ENCODE measurements at places on chromosomes 5 and 9.

DNA sequence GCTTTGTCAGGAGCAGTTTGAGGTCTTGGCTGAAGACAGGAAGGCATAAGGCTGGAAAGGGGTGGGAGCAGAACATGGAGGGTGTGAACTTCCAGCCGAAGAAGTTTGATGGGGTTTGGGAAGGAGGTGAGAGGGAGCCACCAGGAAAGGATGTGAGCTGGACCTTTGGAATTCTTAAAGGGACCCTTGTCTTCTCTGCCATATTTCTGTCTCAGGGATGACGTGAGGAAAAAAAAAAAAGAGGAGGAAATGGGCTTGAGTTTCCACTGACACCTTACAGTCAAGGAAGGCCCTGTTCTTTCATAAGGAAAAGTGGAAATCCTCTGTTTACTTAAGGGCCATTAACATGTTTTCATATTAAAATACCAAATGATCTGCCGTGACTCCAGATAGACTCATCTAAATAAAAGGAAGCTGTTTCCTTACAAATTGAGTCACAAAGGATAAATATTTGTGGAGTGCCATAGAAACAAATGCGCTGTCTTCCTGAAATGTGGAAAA, 132.1 kb downstream of the PALM2AKAP2 start:
- DNase-seq = no peak

DNA sequence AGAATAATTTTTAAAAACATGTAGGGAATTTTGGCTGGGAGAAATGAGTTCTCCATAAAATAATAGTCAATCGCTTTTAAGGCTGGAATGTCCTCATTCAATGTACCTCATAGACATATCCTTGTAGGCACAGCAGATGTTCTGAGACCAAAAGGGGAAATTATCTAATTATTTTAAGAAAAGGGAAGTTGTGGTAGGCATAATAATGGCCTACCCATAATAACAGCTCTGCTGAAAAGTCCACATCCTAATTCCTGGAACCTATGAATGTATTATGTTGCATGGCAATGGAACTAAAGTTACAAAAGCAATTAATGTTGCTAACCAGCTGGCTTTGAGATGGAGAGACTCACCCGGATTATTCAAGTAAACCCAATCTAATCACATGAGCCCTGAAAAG, 216.1 kb downstream of the TRIM36 start:
- no peak for DNase-seq

DNA sequence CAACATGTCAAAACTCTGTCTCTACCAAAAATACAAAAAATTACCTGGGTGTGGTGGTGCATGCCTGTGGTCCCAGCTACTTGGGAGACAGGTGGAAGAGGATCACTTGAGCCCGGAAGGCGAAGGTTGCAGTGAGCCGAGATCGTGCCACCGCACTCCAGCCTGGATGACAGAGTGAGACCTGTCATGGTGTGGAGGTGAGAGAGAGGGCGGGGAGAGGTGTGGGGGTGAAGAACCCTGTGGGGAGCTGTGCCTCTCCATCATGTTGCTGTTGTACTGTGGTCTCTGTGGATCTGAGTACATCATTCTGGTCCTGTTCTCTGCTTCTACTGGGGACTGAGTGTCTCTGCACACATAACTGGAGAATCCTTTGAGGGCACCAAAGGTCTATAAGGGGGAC, 11.3 kb upstream of the SLC34A1 start:
- DNase-seq = no peak

GRCh38 chr5:55303238-55303690, 4.2 kb downstream of the DHX29 start:
- no peak for DNase-seq

DNA sequence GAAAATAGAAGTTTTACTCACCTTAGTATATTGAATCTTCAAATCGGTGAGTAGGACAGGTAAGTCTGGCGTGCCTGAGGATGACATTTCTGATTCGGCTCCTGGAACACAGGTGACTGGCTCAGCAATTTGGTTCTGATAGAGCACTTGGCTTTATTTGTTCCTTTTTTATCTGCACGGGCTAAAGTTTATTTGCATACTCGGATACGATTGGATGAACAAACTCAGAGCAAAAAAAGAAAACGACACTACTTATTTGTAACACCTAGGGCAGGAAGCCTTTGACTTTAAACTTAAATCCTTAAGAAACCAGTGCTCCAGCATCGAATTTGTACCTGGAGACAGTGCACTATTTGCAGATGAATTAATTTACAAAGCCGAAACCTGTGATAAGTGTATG, at the start of gene ALDH1A1:
ALDH1A1 (minus strand) TSS at position 140 of the 400 bp plus-strand sequence; CDS start at position 87, 53 bp downstream.
- DNase-seq = no peak

DNA sequence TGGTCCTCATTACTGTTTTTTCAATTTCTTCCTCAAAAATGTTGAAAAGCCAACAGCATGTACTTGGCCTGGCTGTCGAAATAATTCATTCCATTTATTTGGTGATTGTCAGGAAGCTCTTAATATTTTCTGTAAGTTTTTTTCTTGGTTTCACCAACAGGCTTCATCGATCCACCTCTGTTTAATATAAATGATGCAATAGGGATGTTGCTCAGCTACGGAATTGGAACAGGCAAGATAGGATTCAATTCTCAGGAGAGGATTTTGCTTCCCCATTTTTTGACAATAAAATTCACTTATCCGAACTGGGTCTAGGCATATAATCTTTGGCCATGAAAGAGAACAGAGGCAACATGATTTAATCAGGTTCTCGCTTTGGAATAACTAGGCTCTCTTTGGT, 30.8 kb downstream of the C5 start:
- DNase-seq = no peak

DNA sequence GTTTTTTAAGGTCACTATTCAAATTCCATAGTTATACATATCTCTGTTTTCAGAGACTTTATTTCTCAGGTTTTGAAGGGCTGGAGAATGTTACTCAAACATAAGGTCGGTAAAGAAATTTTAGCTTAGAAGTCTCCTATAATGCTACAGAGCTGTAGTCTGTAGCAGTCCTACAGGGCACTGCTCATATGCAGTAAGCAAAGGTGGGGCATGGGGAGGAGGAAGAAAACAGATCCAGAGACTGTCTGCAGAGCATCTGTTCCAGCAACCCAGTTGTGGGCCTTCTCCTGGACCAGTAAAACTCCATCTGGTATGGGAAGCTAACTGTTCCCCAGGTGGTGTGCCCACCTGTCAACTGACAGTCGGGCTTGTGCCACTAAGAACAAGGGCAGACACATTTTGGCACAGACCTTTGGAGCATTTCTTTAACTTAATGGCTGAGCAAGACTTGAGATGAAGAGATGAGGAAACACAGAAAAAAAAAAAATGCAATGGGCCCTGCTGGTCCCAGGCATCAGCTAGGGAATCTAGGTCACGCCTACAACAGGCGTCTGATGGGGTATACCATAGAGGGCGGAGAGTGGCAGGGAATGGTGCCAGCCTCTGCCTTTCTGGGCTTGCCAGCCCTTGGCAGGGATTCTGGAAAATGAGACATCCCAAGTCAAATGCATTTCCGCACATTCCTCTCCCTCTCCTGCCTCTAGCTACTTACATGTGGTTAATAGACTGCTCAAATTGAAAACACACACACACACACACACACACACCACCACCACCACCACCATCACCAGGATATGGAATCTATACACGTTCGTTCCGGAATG, 218.9 kb downstream of the ARL15 start:
- no peak for DNase-seq

DNA sequence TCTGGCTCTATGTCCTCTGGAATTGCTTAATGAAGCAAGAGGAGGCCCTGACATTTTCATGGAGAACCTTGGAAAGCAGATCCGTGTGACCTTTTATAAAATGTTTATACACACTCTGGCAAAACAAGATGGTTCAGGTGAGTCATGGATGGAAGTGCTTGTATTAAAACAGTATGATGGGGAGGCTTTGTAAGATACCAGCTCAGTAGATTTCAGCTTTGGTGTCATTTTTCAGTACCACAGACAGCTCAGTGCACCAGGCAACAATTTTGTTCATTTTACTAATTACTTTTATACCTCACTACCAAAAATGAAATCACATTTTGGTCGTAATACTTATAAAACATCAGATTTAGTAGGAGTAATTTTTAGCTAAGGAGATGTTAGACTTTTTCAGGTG, 5.2 kb downstream of the KCNN2 start:
- DNase-seq = no peak

GRCh38 chr5:114324282-114324681, 37.6 kb upstream of the KCNN2 start:
- no peak for DNase-seq

DNA sequence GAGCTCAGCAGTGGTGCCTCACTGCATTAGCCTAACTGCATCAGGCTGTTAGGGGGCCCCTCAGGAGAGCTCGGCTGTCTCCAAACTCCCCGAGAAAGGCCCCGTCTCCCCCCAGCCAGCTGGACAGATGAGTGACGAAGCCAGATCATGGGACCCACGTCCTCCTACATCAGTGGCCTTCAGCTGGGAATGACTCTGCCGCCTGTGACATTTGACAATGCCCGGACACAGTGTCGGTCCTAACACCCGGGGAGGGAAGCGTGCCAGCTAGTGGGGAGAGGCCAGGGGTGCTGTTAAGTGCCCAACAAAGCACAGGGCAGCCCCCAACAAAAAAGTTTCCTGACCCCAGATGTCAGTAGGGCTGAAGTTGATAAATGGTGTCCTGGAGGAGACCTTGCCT, 375.2 kb upstream of the IRX2 start:
- no peak for DNase-seq

DNA sequence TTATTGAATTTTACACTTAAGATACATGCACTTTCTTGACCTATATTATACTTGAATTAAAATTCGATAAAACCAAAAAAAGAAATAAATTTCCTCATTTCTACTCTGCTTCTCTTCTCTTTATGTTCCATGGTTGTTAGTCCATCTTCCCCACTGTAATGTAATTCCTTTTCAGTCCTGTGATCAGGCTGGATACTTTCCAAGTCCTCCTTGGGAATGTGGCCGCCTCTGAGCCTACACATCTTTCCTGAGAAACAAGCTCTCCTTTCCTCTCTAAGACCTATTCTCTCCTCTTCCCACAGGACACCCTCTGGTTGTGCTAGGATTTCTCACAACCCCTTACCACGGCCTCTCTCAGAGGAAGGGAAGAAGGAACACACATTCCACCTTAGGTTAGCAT, 285.1 kb downstream of the DNAH5 start:
- DNase-seq = no peak

GRCh38 chr9:123112015-123112975, 78.8 kb downstream of the GPR21 start:
- DNase-seq = no peak

- DNase-seq = peak; percentile 25
Measured at GRCh38 chr5:95822043-95822541, 434 bp downstream of the GLRX start.

GRCh38 chr5:125142458-125142857, 396.0 kb upstream of the ZNF608 start:
- DNase-seq = no peak

- no peak for DNase-seq
Measured at GRCh38 chr5:37825334-37825915, 14.4 kb downstream of the GDNF start.

DNA sequence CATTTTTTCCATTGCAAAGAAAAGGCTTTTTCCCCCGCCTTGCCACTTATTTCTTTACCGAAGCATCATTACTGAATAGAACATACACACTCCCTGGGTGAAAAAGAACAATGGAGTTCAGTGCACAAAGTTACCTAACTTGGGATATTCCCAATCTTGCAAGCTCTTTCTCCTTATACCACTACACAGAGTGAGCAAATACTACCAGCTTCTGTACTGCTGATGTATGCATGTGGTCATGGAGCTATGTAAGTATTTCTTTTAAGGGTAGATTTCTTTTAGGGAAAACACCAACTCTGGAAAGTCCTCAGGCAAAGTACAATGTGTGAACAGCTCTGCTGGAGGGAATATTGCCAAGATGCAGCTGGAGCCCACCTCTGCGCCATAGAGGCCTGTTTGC, 81.1 kb downstream of the AOPEP start:
- no peak for DNase-seq

DNA sequence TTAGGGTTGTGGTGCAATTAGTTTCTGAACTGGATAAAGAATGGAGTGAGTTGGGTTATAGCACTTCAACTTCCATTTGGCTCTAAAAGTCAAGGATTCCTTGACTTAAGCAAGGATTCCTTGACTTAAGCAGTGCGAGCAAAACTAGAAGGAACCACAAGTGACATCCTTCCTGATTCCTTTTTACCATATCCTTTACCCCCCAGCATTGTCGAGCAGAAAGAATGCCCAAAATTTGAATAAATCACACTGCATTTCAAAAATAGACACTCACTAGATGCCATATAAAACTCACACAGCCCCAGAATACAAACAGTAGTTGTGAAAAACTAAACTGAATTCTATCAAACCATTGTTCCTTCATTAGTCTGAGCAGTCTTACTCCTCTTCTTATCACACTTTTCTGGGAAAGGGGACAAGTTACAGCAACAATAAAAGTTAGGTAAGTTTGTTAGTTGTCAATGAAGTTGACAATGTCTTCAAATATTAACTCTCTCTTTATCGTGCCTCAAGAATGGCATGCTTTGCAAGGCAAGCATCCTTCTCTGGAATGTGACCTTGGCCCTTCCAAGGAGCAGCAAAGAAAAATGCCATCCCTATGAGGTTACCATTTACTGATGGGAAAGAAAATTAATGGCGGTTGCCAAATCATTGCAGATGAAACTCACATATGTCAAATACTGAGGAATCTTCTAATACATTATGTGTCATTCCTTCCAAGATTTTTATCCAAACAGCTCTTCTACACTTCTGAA, 273.3 kb upstream of the ANKRD55 start:
- DNase-seq = no peak

DNA sequence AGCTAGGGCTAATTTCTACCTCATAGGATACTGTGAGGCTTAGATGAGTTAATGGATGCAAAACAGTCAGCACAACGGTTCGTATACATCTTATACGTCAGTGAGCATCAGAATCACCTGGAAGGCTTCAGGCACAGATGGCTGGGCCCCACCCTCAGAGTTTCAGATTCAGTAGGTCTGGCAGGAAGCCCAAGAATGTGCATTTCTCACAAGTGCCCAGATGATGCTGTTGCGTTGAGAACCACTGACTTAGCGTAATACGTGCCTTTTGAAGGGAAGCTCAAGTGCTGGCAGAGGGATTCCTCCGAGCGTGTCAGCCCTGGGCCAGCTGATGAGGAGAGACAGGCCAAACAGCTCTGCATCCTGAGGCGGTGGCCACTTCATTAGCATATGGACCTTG, 117.1 kb upstream of the WWC1 start:
- DNase-seq = no peak

GRCh38 chr9:125784286-125785049, 37.3 kb downstream of the PBX3 start:
- DNase-seq = no peak

- DNase-seq = no peak
Measured at GRCh38 chr5:135822286-135822685, 12.2 kb upstream of the SLC25A48 start.

DNA sequence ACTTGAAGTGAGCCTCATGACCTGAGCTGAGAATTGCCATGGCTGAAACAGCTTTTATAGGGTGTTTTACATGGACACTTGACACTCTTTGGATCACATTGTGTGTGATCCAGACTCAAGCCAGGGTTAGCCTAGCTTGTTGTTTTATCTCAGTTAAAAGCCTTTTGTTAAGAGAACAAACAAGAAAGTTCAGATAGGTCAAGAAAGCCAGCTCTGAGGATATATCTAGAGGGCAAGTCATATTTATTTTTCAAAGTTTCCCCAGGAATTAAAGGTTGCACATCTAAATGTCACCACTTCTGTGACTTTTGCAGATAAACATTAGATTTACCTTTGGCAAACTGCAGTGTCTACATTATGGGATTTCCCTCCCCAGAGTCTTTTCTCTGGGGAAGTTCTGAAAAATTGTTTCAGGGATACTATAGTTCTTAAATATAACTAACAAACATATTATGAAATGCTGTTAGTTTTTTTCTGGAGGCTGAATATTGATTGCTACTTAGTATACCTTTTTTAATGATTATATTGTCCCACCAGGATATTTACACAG, 134.5 kb downstream of the C9orf152 start:
- no peak for DNase-seq
